ENCODE measurements at places on chromosomes 1 and 21. TPM values are rescaled to one million over a fixed set of nuclear protein-coding genes. Genes with fewer than 3 reads are reported as not detected.

UTP11 gene
- polyA plus RNA-seq = 105 TPM

FAAP20 gene
- 167 TPM for polyA plus RNA-seq

FCRLB gene
- polyA plus RNA-seq = 0.47 TPM

SYNC gene
- not detected for polyA plus RNA-seq

LGR6 gene
- polyA plus RNA-seq = 0.89 TPM

MTF2 gene
- polyA plus RNA-seq = 133 TPM

CCT8 gene
- 304 TPM for polyA plus RNA-seq
